ENCODE measurements at places on chromosomes 12 and 14.

DNA sequence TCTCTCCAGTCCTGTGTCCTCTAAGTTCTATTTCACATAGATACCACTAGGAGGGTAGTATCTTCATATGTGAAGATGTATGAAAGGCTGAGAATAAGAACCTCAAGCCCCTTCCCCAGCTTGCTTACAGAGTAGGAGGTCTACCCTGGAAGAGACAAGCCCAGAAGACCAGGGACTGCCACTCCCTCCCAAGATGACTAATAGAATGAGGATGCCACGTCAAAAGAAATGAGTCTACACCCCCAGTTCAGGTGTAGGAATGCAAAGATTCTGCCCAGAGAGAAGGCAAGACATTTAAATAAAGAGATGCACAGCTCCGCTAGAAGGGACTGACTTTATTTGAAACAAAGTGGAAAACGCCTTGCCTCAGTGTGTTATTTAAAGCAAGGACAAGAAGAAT lies 1006.0 kb upstream of the USP15 start:
- no peak for DNase-seq

DNA sequence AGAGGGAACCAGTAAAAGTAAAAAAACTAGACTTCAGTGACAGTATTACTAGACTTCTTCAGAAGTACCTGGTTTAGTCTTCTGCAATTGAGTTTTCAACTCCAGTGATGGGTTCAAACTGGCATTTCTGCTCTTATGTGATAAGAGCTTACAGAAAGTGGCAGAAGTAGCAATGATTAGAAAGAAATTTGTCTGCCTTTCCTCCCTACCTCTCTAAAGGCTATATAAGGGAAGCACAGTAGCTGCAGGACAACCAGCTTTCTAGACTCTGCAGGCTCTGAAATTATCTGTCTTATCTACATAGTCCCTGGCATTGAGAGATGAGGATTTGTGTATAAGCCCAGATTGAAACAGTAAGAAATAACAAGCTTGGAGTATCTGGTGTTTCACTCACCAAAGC lies 107.5 kb downstream of the DAAM1 start:
- DNase-seq = no peak

DNA sequence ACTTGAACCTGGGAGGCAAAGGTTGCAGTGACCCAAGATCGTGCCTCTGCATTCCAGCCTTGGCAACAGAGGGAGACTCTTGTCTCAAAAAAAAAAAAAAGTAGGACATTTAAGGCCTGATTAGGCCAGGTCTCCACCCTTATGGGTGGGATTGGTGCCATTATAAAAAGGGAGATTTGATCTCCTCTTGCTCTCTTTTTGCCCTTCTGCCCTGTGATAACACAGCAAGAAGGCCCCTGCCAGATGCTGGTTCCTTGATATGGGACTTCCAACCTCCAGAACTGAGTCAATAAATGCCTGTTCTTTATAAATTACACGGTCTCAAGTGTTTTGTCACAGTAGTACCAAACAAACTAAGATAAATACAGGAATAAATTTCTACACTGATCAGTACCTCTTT lies 81.0 kb downstream of the C2CD5 start:
- DNase-seq = no peak

DNA sequence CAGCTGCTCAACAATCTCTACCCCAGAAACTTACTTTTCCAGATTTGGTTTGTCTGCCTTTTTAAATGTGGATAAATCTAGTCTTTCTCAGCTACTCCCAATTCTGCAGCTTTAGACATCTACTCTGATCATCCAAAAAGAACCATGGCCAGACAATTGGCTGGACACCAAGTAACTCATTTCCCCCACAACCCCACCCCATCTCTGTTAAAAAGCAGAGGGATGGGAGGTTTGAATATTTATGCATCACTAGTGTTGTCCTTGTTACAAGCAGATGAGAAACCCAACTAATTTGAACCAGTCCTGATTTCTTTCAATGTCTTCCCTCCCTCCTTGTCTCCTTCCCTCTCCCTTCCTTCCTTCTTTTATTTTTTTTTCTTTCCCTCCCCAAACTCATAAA lies 391.9 kb downstream of the GALC start:
- DNase-seq = no peak

GRCh38 chr14:89814126-89814525 lies 140.4 kb downstream of the EFCAB11 start:
- no peak for DNase-seq

DNA sequence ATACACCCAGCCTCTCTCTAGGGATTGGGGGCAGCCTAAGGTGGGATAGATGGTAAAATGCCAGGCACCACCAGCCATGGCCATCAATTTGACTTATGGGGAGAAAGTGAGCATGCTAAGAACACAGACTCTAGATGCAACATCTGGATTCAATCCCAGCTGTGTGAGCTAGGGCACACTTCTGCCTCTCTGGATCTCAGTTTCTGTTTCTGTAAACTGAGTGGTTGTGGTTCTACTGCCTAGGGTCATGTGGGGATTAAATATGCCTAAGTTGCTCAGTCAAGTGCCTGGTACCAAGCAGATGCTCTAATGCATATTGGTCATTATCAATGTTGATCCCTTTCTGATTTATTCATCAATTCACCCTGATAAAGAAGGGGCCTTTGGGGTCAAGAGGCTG lies 12.6 kb upstream of the OAS1 start:
- no peak for DNase-seq

DNA sequence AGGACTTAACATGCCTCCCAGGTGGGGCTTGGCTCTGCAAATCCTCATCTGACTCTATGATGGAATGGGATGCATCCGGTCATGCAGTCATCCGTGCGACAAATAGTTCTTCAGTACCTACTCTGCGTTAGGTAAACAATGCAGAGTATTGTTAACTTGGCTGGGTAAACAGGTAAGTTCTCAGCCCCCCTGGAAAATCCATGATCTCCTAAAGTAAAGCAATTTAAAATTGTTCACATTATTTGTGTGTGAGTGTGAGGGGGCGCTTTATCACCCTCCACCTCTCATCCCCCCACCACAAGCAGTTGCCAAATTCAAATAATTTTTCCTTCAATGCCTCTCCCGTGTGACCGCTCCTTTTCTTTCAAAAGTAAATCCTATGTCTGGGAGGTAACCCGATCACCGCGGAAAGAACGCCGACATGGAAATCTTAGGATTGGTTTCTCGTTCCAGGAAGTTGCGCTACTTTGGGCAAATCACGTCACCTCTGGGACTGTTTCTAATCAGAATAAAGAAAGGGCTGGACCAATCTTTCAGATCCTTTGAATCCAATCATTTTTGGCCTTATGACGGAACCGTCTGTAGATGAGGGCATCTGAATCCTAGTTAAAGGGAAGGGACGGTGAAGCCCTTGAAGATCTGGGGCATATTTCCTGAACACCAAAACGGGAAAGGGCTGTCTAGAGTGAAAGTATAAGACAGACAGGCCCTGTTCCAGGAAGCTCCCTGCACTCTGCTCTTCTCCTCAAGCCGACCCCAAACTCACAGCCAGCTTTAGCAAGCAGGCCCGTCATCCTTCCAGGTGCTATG lies 44.0 kb upstream of the SINHCAF start:
- peak; percentile 75 for DNase-seq

DNA sequence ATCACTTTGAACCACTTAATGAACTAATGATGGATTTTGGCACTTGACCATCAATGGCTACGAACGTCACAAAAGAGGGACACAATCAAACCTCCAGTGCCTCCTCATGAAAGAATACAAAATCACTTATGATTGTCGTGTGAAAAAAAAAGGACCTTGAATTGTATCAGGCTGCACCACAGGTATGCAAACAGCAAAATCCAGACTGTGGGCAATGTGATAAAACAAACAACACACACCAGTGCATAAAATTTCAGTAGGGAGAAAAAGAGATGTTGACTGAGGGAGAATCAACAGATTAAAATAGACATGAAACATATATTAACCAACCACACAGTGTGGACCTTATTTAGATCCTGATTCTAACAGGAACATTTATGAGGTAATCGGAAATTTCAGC lies 2.6 kb downstream of the TSPAN8 start:
- DNase-seq = no peak

DNA sequence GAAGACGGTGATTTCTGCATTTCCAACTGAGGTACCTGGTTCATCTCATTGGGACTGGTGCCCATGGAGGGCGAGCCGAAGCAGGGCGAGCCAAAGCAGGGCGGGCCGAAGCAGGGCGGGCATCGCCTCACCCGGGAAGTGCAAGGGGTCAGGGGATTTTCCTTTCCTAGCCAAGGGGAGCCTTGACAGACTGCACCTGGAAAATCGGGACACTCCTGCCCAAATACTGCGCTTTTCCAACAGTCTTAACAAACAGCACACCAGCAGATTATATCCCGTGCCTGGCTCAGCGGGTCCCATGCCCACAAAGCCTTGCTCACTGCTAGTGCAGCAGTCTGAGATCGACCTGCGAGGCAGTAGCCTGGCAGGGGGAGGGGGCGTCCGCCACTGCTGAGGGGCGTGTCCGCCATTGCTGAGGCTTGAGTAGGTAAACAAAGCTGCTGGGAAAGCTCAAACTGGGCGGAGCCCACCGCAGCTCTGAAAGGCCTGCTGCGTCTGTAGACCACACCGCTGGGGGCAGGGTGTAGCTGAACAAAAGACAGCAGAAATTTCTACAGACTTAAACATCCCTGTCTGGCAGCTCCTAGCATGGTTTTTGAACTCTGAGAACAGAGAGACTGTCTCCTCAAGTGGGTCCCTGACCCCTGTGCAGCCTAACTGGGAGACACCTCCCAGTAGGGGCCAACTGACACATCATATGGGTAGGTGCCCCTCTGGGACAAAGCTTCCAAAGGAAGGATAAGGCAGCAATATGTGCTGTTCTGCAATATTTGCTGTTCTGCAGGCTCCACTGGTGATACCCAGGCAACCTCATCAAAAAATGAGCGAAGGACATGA lies 77.2 kb downstream of the BAZ1A start:
- no peak for DNase-seq

DNA sequence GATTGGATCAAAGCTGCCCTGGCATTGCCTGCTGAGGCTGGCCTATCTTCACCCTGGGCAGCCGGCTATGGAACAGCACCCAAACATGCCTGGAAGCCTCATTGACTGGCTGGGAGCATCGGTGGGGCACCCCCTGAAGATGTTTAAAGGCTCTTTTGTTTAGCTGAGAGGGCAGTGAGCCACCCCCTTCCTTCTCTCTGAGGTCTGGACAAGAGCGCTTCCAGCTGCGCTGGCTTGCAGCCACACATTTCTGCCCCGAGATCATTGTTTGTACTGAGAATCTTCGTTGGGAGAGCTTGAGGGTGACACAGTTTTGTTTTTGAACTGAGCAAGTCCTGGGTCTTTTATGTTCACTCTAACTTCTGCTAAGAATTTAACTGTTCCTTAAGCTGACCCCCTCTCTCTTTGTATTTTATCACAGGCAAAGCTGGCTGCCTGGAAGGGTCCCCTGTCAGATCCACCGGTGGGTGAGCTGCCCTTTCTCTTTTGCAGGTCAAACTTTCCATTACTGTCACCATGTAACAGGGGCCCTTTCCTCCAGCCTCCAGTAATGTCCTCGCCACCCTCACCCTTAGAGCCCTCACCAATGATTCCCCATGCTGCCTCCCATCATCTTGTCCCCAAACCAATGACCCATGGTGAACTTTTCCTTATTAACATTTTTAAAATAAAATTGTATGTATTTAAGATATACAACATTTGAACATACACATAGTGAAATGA lies 212.2 kb downstream of the KIF26A start:
- no peak for DNase-seq

DNA sequence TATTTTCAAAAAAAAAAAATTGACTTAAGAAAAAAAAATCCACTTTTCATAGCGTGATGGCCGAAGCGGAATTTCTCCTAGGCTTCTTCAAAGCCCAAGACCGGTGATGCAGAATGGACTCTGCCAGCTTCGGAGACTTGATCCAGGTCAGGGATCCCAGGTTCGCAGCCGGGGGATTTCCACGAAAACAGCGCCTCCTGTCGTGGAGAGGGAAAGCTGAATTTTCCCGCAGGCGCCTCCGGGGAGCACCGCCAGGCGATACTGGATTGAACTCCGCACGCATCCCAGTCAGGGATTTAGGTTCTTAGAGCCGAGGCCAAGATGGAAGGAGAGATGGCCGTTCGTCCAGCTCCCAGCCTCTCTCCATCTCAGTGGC lies 2.1 kb downstream of the TTC6 start:
- peak; percentile 28 for DNase-seq

DNA sequence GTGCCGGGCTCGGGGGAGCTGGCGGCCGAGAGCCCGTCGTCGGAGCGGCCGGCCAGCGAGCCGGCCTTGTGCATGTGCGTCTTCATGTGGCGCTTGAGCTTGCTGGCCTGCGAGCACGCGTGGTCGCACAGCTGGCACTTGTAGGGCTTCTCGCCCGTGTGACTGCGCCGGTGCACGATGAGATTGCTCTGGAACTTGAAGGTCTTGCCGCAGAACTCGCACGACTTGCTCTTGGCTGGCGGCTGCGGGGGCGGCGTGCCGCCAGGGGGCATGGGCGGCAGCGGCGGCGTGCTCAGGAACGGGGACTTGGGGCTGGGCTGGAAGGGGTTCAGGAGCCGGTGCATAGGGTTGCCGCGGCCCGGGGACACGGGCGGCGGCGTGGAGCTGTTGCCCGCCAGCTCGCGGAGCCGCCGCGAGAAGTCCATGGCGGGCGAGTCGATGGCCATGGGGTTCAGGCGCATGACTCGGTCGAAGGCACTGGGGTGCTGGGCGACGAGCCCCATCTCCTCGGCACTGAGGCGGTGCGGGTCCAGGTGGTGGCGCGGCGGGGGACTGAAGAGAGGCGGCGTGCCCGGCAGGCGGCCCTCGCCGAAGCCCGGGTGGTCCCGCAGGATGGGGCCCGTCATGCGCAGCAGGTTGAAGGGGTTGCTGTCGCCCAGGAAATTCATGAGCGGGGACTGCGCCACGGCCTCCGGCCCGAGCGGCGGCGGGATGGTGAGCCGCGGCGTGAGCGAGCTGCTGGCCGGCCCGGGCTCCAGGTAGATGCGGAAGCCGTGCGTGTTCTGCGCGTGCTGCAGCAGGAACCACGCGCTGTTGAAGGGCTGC lies 96.5 kb downstream of the BCL11B start:
- no peak for DNase-seq

GRCh38 chr14:100438678-100439592 lies 115.8 kb downstream of the SLC25A47 start:
- DNase-seq = peak; percentile 97

DNA sequence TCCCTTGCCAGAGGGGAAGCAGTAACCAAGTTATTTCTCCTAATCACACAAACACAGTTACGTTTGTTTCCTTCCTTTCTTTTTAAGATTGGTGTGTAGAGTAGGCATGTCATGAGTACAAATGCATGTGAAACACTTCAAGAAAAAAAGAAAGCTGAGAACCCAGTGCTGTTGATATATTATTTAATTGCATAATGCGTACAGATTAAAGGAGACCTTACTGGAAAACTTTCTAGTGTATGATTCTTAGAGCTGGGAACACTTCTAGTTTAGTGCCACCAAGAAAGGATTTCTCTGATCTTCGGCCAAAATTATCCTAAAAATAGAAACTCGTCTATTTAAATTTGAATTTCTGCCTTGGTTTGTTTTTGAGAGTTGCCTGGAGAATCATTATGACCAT lies 365.5 kb downstream of the CCDC91 start:
- no peak for DNase-seq

GRCh38 chr12:100573292-100574186 lies at the start of gene GAS2L3:
TSS of gene GAS2L3 (plus strand) at chr12:100573684. CDS start at chr12:100594905, 21,221 bp downstream.
- peak; percentile 96 for DNase-seq

DNA sequence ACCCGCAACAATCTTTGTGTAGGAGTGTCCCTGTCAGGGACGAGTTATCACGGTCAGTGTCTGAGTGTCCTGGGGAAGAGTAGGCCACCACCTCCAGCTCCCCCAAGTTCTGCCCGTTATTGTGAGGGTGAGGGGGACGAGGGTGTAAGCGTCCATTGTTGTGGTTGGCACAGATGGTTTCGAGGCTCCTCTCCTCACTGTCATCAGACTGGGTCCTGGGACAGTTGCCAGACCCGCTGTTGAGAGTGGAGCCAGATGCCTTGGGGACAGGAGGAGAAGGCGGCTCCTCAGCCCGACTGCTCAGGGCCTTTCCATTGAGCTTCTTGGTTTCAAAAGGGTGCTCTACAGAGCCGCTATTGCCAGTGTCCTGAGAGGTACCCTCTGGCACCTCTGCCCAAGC lies 74.9 kb upstream of the ACTN1 start:
- no peak for DNase-seq
